ENCODE measurements at places on chromosomes 4 and X. TPM values are rescaled to one million over a fixed set of nuclear protein-coding genes. Genes with fewer than 3 reads are reported as not detected.
A peak's percentile ranks its signal among the peaks of the same experiment; 100 is the strongest.

DNA sequence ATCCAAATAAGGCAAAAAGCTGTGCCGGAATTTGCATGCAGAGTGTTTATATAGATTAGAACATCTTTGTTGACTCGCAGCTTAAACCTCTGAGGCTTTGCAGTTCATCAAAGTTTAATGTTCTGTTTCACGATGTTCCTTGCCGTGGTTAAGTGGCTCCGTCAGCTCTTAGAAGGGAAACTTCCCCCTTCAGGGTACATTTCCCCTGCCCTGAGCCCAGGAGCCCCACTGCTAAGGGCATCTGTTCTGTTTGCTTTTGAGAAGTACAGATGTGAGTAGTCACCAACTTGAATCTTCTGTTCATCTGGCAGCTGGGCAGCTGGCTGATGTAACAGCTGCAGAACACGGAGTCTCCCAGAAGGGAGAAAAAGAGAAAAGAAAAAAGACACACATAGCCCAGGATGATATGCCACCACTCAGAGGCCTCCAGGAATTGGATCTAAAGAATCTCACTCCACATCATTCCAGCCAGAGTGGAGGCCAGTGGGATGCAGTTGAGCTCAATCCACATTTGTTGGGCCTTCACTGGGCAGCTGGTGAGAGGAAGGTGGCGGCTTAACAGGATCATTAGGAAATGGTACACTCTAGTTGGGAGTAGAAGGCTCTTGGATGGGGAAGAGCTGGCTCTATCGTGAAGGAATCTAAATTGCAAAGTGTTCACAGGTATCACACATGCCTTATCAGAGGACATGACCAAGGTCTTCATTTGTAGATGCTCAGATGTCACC is 178.7 kb upstream of the RBPJ start:
- peak; percentile 15 for DNase-seq

GRCh38 chr4:85886665-85887064 is 411.7 kb downstream of the ARHGAP24 start:
- no peak for DNase-seq

DNA sequence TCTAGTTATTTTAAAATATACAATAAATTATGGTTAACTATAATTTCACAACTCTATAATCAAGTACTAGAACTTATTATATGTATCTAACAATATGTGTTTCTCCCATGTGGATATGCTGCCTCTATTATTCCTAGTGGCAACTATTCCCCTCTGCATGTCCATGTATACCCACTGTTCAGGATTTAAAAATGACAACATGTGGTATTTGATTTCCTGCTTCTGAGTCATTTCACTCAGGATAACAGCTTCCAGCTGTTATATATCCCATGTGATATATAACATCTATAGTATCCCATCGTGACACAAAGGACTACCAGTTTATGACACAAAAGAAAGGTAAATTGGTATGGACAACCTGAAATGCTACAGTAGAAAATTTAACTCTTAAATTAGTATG is 167.4 kb upstream of the TACR3 start:
- DNase-seq = no peak

DNA sequence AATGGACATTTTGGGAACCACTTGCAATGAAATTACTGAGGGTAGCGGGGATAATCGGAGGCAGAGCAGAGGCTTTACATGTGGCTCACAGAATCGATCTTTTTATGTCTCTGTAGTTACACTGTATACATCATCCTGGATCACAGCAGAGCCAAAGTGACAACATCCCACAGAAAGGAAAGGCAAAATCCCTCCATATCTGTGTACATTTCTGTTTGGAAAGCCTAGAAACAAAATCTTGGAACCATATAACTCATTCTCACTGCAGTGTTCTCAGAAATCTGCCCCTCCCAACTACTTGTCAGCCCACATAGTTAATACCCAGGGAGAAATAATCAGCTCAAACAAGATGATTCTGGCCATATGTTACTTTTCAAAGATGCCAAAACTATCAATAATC is 211.6 kb downstream of the DCLK2 start:
- DNase-seq = no peak

GRCh38 chrX:111519215-111519614 is 7.8 kb downstream of the SERTM2 start:
- no peak for DNase-seq

DNA sequence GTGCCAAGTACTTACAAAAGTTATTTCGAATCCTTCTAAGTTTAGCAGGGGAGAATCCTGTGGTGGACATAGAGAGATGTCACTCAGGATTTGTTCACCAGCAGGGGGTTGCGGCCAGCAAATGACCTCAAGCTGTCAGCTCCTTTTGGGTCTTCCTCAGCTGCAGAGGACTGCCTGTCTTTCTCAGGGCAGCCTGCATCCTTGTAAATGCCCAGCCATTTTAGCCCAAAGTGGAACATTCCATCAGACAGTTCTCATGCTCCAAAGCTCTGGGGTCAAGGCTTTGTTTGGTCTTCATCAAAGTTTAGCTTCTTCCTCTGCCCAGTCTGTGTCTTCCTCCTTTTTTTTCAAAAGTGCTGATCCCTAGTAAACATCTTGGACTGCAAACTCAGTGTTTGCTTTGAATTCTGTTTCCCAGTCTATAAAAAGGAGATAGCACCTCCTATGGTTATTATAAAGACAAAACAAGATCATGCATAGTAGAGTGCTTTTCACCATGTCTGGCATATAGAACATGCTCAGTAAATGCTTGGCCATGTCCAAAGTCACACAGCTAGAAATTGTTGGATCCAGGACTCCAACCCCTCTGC is 156.4 kb upstream of the GATB start:
- DNase-seq = no peak

DNA sequence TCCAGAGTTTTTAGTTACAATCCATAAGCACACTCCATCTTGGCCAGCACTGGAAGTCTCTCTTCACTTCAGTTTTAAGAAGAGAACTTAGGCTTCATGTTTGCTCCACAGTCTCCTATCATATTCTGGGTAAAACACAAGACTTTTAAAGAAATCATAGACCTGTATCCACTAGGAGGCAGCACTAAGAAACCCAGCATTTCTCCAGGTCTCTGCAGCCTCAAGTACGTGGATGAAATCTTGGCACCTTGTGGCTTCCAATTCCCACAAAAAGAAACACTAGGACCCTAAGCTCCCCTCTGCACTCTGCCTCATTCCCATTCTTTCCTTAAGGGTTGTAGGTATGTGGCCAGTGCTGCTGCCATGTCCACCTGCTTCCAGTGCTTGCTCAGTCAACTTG is 367.3 kb upstream of the CASK start:
- DNase-seq = no peak

- no peak for DNase-seq
These were observed 25.4 kb upstream of the METAP1 start for GRCh38 chr4:98969878-98970785.

- DNase-seq = no peak
These were observed 211.7 kb downstream of the ZNF674 start for GRCh38 chrX:46333550-46333949.

- DNase-seq = no peak
These were observed 19.3 kb upstream of the CPE start for GRCh38 chr4:165359506-165359905.

The TRPC3 gene
- 1.1 TPM for polyA plus RNA-seq

The ERCC6L gene
- polyA plus RNA-seq = 3.5 TPM

The MYOZ2 gene
- polyA plus RNA-seq = 0.57 TPM

The IL21 gene
- polyA plus RNA-seq = not detected

The CLDN22 gene
- 0.85 TPM for polyA plus RNA-seq
